Transverse colon (tissue), 4 donors: ENCODE measurements at places on chromosomes 12 and 14.

DNA sequence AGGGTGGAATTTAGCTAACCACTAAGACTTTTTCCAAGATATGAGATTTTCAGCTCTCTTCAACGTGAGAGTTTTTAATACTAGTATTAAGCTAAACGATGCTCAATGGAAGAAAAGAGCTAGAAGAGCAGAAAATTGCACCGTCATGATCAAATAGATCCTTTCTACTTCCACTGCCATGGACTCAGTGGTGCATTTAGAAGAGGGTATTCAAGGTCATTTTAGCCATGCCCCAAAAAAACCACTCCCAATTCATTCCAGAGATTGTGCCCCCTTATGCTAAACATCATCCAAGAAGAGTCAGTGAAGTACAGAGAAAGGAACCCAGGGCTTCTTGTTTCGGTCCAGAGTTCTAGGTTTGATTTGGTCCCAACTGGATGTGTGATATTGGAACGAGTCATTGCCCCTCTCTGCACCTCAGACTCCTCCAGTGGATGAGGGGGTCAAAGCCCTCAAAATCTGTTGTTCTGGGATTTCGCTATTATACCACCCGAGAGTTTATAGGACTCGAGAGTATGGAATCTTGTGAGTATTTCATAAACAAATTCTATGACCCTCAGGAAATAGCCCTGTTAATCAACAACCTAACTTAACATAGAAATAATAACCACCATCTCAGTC is 55.2 kb downstream of the DAD1 start:
- no peak for DNase-seq

DNA sequence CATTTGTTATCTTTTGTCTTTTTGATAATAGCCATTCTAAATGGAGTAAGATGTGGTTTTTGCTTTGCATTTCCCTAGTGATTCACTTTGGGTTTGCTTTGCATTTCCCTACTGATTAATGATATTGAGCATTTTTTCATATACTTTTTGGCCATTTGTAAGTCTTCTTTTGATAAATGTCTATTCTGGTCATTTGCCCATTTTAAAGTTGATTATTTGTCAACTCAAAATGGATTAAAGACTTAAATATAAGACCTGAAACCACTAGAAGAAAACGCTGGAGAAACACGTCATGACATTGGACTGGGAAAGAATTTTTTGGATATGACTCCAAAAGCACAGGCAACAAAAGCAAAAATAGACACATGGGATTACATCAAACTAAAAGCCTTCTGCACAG is 148.0 kb downstream of the APAF1 start:
- DNase-seq: no peak

- no peak for DNase-seq
Observed at GRCh38 chr12:9387450-9387849, 179.3 kb upstream of the PZP start.

GRCh38 chr12:109605599-109606228 is 32.1 kb downstream of the MVK start:
- no peak for DNase-seq

GRCh38 chr12:75641031-75641780 is 129.8 kb upstream of the KRR1 start:
- peak; percentile 8 for DNase-seq

GRCh38 chr12:97308576-97309198 is 153.9 kb upstream of the RMST start:
- DNase-seq: no peak

GRCh38 chr12:49667325-49668090 is 39.7 kb downstream of the FMNL3 start:
- no peak for DNase-seq

DNA sequence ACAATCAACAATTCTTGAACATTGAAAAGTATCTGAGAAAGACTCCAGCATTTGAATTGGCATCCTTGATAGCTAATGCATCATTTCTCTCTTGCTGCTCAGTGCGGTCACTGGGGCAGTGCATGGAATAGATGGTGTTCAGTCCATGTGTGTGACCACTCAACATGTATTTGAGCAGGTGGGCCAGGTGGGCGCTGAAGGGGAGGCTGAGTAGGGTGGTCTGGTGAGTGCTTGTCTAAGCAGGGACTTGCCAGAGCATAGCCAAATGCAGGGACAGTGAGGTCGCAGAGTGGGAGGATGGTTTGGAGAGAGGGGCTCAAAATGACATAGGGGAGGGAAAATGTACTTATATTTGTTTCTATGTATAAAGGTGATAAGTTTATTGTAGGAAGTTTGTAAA is 409.0 kb downstream of the TMEM121 start:
- DNase-seq: no peak

GRCh38 chr14:61671082-61671481 is 24.2 kb upstream of the HIF1A start:
- DNase-seq: no peak

DNA sequence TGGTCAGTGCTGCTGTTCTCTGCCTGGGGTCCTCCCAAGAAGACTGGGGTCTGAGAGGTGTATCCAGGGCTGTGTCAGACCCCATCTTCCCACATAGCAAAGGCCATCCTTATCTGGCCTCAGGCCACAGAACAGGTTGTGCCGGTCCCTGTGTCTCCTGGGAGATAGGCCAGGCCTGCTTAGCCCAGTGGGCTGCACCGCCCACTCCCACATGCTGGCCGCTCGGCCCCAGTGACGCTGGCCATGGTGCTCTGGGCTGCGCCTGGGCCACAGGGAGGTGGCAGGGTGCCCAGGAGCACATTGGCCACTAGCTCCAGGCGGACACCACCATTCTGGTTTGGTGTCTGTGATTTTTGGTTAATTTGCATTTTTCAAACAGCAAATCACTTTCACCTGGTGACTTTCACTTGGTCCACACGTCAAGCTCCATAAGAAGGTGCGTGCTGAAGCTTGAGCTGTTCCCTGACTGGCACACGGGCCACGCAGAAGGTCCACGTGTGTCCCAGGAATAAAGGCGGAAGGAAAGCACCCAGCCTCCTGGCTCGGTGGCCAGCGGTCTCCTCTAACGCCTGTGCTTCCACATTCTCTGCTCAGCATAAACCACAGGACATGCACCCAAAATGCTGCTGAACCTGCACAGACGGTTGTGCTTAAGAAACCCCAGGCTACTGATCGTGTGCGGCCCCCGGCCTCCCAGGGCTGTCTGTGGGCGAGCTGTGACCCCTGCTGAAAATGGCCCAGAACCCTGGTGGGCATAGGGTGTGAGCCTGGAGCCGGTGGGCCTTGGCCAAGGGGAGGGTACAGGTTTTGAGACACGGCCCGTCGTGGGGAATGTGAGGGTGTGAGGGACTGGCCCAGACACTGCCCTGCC is 4.6 kb downstream of the FBRSL1 start:
- DNase-seq: no peak

- DNase-seq: no peak
Observed at GRCh38 chr12:12774791-12775190, 10.7 kb upstream of the APOLD1 start.

DNA sequence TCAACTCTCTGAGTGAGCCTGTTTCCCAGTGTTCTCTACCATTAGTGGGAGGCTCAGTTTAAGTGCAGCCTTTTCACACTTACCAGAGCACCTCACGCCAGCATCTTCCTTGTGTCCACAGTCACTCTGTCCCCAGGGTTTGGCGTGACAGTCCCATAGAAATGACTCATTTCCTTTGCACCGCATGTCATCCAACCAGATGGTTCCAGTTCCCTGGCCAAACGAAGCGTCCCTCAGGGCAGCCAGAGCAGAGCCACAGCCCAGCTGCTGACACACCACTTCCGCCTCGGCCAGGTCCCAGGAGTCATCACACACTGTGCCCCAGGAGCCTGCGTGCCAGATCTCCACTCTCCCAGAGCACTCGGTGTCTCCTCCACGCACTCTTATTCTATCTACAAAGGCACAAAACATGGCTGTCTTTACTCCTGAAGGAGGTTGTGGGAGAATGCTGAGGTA is 65.4 kb downstream of the ACSM4 start:
- no peak for DNase-seq

GRCh38 chr12:15830538-15830937 is 41.4 kb upstream of the EPS8 start:
- DNase-seq: no peak

- DNase-seq: no peak
Observed at GRCh38 chr12:76310110-76310509, 38.1 kb downstream of the BBS10 start.

- no peak for DNase-seq
Observed at GRCh38 chr14:28361486-28361885, 405.1 kb upstream of the FOXG1 start.

DNA sequence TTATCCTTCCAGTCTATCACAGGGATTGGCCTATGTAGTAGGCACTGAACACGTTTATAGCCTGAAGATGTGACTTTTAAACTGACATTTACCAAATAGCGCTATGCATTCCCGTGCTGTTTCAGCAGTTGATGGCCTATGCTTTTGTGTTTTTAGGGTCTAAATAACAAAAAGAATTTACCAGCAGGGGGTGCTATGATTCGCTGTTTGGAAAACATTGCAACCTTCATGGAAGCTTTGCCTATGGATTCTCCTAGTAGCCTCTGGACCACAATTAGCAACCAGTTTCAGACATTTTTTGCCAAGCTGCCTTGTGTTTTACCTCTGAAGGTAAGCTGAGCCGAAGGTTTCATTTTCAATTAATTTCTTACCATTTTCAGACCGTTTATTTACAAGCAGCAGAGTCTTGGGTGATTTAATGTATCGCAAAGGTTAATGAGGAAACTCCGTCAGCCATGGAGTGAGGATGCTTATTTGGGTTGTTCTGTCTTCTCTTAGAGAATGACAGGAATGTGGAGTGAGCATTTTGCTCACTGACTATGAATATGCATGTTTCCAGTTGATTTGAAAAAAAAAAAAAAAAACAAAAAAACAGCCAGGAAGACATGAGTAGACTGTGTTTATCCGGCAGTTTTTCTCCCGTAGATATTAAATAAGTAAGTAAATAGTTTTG is 133.1 kb downstream of the PRIMA1 start:
- DNase-seq: no peak

GRCh38 chr14:75702122-75702521 is 41.1 kb downstream of the TTLL5 start:
- no peak for DNase-seq

DNA sequence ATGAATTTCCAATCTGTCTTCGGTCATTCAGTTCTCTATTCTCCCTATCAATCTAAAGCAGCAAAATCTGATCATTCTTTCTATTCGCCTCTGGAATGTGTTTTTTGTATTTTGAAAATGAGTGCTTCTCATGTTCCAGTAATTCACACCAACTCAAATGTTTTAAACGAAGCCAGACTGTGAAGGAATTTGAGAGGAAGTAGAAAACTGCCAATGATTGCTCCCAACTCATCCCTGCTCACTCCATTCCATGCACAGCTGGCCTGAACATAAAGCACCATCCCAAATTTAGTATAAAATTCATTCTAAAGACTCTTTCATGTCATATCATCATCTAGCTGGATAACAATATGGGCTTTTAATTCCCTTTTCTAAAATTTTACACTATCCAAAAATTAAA is 123.8 kb downstream of the DUSP6 start:
- DNase-seq: no peak

- DNase-seq: no peak
Observed at GRCh38 chr14:105292826-105293711, 7.7 kb downstream of the BRF1 start.

GRCh38 chr12:51678086-51678724 is 87.2 kb downstream of the SCN8A start:
- DNase-seq: peak; percentile 28

- DNase-seq: no peak
Observed at GRCh38 chr14:100736269-100737180, 9.8 kb downstream of the DLK1 start.

DNA sequence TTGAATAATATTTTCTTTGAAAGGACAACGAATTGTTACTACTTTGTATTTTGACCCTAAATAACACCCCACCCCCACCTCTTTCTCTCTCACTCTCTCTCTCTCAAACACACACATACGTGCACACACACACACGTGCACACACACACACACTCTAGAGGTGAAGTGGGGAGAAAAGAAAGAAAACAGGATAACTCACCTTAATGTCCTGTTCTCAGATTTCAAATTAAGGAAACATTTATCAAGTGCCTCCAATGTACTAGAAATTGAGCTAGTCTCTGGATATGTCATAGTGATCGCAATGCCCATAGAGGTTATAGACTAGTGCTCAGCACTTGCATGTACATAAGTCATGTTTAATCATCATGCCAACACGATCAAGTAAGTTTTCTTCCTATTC is 1483.6 kb upstream of the SEL1L start:
- DNase-seq: no peak

GRCh38 chr12:27627123-27627852 is 69.0 kb upstream of the REP15 start:
- no peak for DNase-seq

DNA sequence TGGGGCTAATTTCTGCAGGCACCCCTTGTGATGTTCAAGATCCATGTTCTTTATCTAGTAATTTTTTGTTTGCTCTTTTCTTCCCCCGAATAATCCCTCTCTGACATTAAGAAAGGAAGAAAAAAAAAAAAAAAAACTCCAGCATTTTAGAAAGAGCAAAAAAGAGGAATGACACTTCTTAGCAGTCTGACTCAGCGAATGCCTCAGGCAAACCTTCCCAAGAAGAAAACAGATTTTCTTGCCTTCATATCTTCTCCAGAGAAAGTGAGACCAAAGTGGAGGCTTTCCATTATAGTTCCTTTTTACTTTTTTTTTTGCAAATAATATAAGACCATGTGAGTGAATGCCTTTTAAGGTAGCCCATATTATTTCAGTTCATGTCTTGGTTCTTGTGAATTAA is 479.0 kb upstream of the SYT1 start:
- DNase-seq: no peak

- peak; percentile 26 for DNase-seq
Observed at GRCh38 chr14:76772300-76773187, 11.3 kb downstream of the VASH1 start.

DNA sequence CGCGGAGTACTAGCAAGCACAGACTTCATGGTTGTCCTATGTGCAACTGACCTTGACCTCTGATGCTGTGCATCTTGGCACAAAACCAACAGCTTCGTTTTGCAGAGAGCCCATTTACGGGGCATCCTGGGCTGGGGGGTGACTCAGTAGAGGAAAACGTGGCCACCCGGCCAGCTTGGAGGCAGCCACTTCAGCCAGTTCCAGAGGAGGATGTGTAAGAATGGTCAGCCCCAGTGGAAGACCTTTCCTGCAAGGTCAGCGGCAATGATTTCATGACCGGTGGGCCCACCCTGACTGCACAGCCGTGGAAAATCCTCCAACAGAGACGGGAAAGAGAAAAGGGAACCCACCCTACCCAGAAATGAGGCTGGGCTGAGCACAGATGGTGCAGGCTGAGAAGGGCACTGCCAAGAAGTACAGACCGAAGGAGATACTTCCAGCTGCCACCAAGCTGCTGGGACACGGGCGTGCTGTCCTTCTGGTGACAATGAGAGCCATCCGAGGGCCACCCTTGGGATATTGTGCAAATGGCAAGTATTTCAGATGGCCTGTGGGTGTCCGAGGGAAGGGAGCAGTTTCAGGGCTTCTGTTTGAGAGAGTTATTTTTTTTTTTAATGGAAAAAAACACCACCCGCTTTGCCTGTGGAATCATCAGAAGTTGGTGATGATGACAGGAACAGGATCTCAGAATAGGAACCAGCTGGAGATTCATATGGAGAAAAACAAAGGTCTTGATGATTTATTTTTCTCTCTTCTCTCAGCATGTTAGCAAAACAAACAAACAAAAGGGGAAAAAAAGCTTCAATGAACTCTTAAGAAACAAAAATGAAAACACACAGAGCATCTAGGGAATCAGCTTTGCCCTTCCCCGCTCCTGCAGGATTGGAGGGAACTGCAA is 120.2 kb upstream of the RFLNA start:
- DNase-seq: no peak
